ENCODE measurements at places on chromosomes 4 and X.
A peak's percentile ranks its signal among the peaks of the same experiment; 100 is the strongest.

GRCh38 chrX:69142788-69143469, 22.3 kb downstream of the PJA1 start:
- no peak for DNase-seq

DNA sequence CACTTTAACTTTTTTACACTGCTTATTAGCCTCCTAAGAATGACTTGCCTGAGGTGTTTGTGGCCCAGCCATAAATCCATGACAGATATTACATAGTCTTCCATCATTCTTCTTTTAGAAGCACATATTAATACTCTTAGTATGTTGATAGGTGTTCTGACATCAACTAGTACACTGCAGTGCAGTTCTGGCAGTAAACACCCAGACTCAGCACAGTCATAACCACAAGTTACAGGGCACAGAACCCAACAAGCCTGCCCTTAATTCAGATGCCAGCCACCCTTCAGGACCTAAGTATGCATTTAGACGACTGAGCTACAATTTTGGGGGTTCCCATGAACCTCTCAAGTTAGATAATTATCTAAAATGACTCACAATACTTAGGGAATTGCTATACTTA, 36.5 kb upstream of the GUCY1B1 start:
- no peak for DNase-seq

DNA sequence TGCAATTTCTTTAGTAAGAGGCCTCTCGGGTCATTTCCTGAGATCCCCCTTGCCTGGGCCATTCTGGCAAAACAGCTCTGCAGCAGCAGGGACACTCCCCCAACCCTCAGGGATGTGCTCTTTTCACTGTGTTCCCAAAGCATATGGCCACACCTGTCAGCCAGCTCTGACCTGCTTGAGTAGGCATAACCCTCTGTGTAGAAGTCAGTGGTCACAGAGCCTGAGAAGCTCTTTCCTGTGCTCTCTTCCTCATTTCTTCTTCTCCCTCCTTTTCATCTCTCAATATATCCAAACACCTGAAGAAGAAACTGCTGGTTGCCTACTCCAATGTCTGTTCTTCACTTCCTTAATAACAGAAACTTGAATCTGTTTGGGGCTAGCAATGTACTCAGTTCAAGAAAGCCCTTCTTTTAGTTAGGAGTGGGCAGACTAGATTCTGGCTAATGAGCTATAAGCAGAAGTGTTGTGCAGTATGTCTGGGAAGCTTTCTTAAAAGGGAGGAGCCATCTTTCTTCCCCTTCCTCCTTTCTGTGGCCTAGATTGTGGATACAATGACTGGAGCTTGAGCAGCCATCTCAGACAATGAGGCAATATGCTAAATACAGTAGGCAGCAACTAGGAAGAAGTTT, 73.3 kb downstream of the PRPS1 start:
- no peak for DNase-seq

DNA sequence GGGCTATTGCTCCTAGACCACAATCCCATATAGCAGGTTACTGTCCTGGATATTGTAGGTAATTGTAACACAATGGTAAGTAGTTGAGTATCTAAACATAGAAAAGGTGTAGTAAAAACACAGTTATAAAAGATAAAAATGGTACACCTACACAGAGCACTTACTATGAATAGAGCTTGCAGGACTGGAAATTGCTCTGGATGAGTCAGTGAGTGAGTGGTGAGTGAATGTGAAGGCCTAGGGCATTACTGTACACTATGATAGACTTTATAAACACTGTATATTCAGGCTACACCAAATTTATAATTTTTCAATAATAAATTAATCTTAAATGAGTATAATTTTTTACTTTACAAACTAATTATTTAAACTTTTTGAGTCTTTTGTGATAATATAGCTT, 425.7 kb downstream of the PABPC4L start:
- no peak for DNase-seq

- DNase-seq: no peak
Observed at GRCh38 chrX:13009844-13010243, 34.6 kb downstream of the FAM9C start.

DNA sequence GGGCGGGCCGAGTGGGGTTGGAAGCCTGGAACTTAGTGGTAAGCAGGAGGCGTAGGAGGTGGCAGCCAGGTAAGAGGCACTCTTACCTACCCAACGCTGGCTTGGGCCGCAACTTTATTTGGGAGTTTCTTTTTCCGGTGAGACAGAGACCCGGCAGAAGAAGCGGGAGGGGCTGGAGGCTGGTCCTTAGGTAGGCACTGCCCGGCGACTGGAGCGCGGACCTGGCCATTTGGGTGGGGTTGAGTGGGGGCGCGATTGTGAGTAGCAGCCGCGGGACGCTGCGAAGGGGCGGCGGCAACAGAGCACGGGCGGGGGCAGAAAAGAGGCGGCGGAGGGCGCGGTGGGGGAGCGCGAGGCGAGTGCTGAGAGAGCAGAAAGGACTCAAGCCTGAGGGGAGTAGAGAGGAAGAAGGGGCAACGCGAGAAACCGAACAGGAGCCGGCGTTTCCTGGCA, 334 bp upstream of the POU4F2 start:
- no peak for DNase-seq

- no peak for DNase-seq
Observed at GRCh38 chr4:136002316-136002715, 1530.0 kb downstream of the PCDH18 start.

DNA sequence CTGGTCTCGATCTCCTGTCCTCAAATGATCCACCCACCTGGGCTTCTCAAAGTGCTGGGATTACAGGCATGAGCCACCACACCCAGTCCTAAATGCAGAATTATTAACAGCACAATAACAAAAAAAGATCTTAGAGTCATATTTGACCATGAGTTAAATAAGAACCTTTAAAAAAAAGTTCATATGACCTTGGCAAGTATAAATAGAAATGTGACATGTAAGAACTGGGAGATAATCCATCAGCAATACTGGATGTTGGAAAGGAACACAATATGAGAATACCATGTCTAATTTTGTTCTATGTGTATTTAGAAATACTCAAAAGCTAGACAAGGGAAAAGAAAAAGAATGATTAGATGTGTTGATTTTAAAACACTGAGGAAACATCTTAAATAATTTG, 231.6 kb downstream of the RAPGEF2 start:
- DNase-seq: no peak

- no peak for DNase-seq
Observed at GRCh38 chr4:21476757-21477156, 471.8 kb downstream of the KCNIP4 start.

DNA sequence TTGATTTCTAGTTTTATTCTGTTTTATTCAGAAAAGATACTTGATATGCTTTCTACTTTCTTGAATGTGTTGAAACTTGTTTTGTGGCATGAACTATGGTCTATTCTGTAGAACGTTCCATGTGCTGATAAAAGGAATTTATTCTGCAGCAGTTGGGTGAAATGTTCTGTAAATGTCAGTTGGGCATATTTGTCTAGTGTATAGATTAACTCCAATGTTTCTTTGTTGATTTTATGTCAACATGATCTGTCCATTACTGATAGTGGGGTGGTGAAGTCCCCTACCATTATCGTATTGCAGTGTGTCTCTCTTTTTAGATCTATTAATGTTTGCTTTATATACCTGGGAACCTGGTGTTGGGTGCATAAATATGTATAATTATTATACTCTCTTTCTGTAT, 55.5 kb downstream of the CEP135 start:
- no peak for DNase-seq

- DNase-seq: no peak
Observed at GRCh38 chrX:68942840-68943239, 114.0 kb downstream of the EFNB1 start.

DNA sequence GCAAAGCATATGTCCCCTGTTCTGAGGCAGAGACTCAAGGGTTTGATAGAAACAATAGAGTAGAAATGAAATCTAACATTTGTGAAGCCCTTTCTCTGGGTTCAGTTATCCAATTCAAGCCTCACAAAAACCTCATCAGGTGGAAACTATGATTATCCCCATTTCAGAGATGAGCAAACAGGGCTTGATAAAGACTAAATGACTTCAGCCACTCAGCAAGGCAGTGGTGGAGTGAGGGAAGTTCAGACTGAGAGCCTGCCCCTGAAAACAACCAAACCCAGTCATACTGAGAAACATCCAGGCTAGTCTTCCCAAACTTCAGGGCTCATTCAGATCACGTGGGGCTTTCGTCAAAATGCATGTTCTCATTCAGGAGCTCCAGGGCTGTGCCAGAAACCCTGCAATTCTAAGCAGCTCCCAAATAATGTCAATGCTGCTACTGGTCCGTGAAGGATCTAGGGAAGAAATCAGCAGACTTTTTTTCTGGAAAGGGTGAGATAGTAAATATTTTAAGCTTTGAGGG, 109.6 kb upstream of the KIT start:
- no peak for DNase-seq

- DNase-seq: no peak
Observed at GRCh38 chrX:55450259-55450658, 1.7 kb upstream of the MAGEH1 start.

DNA sequence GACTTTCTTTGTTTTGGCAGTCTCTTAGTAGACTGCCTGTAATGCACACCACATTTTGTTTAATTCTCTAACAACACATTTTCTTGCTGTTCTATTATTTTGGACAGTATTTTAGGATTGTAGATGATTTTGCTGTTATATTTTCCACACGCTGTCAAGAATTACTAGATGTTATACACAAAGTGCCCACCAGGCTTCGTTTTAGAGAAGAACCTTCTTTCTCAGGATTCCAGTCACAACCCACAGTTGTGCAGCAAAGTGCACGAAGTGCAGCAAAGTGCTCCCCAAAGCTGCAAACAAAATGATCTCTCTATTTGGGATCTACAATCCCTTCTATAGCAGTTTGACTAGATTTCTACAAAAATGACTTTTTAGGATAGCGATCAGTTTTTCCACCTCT, 2.4 kb downstream of the ZNF141 start:
- no peak for DNase-seq

DNA sequence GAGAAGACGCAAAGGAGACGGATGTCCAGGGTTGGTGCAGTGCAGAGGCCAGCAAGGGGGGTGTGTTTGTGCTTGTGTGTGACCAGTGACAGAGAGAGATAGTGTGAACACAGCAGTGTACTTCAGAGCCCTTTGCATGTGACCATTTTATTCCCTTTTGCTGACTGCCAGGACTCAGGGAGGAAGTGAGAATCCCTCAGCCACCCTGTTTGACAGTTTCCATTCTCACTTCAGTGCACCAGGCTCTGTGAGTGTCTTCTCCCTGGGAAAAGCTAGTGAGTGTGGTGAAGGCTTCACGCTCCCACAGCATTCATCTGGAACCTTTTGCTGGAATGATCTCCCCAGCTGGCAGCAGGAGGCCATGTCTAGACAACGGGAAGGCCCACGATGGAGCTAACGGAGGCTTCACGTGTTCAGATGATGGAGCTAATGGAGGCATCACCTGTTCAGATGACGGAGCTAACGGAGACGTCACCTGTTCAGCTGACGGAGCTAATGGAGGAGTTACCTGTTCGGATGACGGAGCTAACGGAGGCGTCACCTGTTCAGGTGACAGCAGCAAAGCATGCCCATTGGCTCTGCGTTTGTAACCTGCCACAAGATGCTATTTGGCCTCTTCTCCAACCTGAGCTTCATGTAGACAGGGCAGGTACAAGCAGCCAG, 195.4 kb downstream of the AFAP1 start:
- no peak for DNase-seq

GRCh38 chrX:132488819-132489577, at the start of gene MBNL3:
MBNL3 (minus strand) TSS chrX:132489038; CDS start chrX:132439611, 49,427 bp downstream.
- DNase-seq: peak; percentile 25

DNA sequence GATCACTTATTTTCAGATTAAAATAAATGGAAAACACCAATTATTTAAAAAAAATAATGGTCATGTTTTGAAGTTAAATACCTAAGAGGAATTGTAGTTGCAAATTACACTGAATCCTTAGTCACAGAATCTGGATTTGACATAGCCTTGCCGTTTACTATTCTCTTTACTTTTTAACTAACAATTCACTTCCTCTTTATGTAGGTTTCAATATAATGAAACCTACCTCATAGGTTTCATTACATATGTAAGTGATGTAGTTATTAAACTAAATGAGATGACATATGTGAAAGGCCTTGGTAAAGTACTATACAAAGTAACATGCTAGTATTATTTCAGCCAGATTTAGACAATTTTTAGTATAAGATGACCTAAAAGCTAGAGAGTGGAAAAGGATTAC, 6.5 kb downstream of the SPP1 start:
- DNase-seq: no peak

DNA sequence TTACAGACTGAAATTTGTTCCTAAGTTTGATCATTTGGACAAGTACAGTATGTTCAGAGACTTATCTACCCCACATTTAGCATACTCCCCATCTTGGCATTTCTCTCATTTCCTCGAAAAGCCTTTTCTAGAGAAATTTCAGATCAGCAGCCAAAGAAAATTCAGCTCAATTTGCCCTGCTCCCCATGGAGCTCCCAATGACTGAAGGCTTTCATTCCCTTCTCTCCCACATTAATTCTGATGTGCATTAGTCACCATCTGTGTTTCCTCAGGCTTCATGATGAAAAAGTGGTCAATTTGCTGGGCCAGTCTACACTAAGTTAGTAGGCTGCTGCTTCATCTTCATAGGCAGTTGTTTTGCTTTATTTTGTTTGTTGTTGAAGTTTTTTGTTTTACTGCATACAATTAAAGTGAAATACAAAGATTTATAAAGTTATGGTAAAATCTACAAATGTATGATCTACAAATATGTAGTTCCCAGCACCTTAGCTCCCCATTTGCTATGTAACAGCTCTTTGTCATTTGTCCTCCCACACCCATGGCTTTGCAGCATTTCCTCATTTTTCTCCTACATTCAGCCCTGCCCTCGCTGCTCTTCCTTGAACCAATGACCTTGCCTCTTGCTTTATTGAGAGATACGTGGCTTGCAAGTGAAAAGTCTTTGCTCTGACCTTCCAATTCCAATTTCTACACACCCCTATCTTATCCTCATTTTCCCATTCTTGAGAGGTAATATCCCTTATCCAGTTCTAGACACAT, 193.9 kb downstream of the ANAPC10 start:
- DNase-seq: no peak

DNA sequence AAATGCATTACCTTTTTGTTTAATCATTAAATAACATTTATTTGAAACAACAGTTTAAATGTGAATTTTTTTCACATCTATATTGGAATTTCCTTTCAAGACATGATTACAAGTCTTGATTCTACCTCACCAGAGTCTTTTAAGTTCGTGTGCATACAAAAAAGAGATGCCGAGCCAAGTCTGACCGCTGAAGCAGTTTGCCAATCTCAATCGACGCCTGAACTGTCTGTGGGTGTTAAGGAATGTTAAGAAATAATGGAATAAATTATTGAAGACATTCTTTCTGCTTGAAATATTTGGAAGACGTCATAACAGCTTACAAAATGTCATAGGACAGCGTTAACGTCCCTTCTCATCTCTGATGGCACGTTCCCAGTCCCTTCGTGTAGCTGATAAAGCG, 27.9 kb upstream of the TNIP3 start:
- no peak for DNase-seq

DNA sequence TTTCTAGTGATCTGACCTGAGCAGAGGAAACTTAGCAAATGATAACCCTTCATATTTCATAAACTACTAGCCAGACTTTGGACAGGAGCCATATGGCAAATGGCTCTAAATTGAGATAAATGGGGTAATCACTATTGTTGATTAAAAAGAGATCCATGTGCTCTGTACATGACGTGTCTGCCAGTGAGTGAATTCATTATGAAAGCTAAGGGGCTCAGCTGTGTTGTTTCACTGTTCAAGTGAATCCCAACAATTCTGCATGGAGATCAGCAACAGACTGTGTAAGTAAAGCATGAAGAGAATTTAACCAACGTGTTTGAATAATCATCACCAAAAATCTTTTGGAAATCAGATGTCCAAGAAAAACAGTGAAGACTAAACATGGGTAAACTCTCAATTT, 9.5 kb upstream of the QRFPR start:
- no peak for DNase-seq
